ENCODE measurements at places on chromosomes 3 and 15. TPM values are rescaled to one million over a fixed set of nuclear protein-coding genes. Genes with fewer than 3 reads are reported as not detected.
A peak's percentile ranks its signal among the peaks of the same experiment; 100 is the strongest.

The CPLX3 gene
- not detected for polyA plus RNA-seq

The CFAP91 gene
- not detected for polyA plus RNA-seq

DNA sequence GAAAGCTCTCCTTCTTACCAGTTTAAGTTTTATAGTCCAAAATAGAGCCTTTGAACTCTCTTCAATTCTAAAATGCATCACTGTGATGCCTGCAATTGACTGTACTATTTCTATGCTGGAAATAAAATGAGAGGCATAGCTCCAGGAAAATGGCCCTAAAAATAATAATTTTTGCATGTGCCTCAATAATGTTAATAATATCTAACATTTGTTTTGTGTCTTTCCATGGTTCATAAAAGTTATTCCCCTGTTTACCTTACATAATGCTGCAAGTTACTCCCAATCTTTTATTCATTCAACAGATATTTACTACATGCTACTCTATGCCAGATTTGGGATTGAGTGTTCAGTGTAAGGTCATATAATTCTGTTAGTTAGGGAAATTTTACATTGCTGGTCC, 574.0 kb downstream of the RBMS3 start:
- no peak for DNase-seq
- no peaks in the 10 kb centered on the region for H3K27me3 ChIP-seq
- no peak overlapping the region for H3K4me3 ChIP-seq
- H3K27ac ChIP-seq, result no peak overlapping the region
- no peaks in the 10 kb centered on the region for H3K4me1 ChIP-seq

DNA sequence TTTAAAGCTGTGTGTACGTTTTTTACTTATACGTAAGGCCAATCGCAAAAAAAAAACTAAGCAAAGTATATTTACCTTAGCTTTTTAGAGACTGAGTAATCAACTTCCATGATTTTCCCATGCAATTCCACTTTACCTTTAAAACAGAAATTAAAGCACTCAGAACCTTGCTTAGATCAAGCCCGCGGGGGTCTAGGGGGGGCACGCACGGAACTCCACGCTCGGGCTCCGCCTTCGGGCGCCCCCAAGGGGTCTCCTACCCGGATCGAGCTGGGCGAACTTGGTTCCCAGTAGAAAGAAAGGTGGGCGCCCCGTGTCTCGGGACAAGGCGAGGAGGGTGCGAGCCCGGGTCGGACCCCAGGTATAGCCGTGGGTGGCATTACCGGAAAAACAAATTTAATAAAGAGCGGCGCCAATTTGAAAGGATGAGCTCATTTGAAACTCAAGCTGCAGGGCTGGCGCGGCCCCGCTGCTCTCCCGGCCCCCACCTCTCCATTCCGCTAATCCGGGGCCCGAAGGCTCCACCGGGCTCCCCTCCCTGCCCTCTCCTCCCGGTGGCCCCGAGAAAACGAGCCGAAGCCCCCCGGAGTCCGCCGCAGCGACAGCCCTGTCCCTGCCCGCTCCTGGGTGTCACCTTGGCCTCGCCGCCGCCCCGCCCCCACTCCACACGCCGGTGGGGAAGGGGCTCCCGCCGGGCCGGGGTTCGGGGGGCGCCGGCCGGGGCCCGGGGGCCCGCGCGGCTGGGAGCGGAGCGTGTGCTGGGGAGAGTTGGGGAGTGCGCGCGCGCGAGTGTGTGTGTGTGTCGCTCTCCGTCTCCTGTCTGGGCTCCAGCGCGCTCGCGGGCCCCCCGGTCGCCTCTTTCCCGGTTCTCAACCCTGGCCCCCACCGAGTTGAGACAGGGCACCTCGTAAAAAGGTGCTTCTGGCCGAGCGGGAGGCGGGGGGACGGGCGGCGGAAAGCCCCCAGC, 1.5 kb downstream of the IGF2BP2 start:
- DNase-seq, result peak; percentile 41
- peaks cover 5% of the 10 kb centered on the region for H3K4me1 ChIP-seq
- H3K27ac ChIP-seq, result peak overlapping the region; percentile 100
- 0 out of 2 replicates have a peak, but pooled peaks cover 2% of the 10 kb centered on the region for H3K36me3 ChIP-seq
- no peaks in the 10 kb centered on the region for H3K27me3 ChIP-seq
- peak overlapping the region; percentile 88 for H3K4me3 ChIP-seq

DNA sequence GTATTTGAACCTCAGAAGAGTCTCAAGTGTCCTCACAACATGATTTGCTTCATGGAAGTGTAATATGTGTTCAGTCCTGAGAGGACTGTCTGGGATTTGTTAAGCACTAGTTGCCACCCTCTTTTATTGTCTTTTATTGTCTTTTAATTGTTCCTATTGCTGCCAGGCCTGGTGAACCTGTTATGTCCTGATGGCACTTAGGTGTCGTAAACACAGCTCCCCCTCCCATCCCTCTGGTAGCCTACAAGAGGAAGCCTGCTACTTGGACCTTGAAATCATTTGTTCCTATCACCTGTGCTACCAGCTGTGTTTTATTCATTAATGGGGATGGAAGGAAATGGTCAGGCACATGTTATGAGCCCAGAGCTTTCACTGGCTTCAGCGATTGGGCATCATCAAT, 19.3 kb downstream of the CCNB2 start:
- H3K36me3 ChIP-seq, result peaks cover 8% of the 10 kb centered on the region
- no peak for DNase-seq
- no peaks in the 10 kb centered on the region for H3K4me1 ChIP-seq
- no peak overlapping the region for H3K27ac ChIP-seq

- no peak overlapping the region for H3K4me3 ChIP-seq
- H3K27me3 ChIP-seq, result no peaks in the 10 kb centered on the region
- H3K4me1 ChIP-seq, result peaks cover 12% of the 10 kb centered on the region
- DNase-seq, result no peak
These were observed 7.3 kb downstream of the VILL start for GRCh38 chr3:37997791-37998370.

- peak; percentile 74 for DNase-seq
- H3K4me1 ChIP-seq, result peaks cover 17% of the 10 kb centered on the region
- no peak overlapping the region for H3K27ac ChIP-seq
- no peak overlapping the region for H3K4me3 ChIP-seq
These were observed 238.2 kb upstream of the C2CD4B start for GRCh38 chr15:62403164-62403809.

The DNAJB8 gene
- not detected for polyA plus RNA-seq

- no peak overlapping the region for H3K4me3 ChIP-seq
- DNase-seq, result no peak
- no peaks in the 10 kb centered on the region for H3K4me1 ChIP-seq
- no peaks in the 10 kb centered on the region for H3K36me3 ChIP-seq
- H3K27me3 ChIP-seq, result no peaks in the 10 kb centered on the region
These were observed 35.1 kb downstream of the MDFIC2 start for GRCh38 chr3:70277304-70277703.

GRCh38 chr3:49276475-49277382, at the start of gene C3orf62:
C3orf62 (minus strand) TSS chr3:49277232; CDS start chr3:49276872, 360 bp downstream.
- peaks cover 22% of the 10 kb centered on the region for H3K36me3 ChIP-seq
- peak; percentile 73 for DNase-seq
- peak within 1 kb of the TSS; percentile 90 for H3K27ac ChIP-seq
- no peaks in the 10 kb centered on the region for H3K27me3 ChIP-seq
- peaks cover 11% of the 10 kb centered on the region for H3K4me1 ChIP-seq

DNA sequence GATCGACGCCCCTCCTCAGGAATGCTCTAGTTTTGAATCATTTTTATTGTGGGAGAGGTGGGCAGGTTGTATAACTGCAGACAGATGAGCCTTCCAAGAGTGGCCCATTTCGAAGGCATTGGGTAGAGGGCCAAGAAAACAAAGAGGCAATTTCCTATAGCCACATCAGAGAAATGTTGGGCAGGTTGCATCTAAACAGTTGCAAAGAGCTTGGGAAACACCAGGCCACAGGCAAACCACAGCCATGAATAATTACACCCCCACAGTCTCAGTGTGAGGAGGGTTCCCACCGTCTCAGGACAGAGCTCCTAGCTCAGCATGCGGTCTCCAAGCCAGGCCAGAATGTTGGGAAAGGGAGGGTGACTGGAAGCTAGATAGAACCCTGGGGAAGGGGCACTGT, 257.3 kb downstream of the ABHD5 start:
- no peaks in the 10 kb centered on the region for H3K4me1 ChIP-seq
- no peaks in the 10 kb centered on the region for H3K36me3 ChIP-seq
- DNase-seq, result no peak

- no peak overlapping the region for H3K27ac ChIP-seq
- H3K4me3 ChIP-seq, result no peak overlapping the region
- peaks cover 17% of the 10 kb centered on the region for H3K4me1 ChIP-seq
- DNase-seq, result no peak
- H3K36me3 ChIP-seq, result no peaks in the 10 kb centered on the region
- no peaks in the 10 kb centered on the region for H3K27me3 ChIP-seq
These were observed 407.7 kb downstream of the FOXP1 start for GRCh38 chr3:71175691-71176365.

DNA sequence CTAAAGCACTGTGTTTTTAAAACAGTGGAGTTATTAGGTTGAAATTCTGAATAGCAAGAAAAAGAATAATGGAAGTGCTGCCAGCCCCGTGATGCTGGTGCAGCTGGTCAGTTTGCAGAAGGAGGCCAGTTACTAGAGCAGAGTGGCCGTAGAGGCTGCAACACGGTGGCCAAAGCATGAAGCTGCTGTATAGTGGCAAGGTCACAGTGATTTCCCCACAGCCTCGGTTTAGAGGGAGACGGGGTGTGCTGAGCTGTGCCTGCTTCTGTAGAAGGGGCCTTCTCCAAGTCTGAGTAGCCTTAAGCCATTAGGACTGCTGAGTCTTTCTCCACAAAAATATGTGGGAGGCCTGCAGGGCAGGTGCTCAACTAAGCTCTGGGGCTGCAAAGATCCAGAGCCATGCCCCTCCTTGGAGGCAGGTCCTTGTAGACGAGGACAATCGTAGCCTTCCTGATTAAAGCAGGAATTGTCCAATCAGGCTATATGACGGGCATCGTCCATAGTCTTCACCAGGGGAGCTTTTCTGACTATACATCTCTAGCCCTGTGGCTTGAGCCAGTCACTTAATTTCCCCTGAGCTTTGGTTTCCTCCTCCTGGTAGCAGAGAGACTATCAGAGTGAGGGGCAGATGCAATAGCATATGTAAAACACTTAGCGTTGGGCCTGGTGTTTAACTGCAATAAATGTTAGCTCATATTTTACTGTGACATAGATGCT, 151.6 kb downstream of the PGPEP1L start:
- DNase-seq, result no peak
- H3K4me3 ChIP-seq, result no peak overlapping the region
- no peaks in the 10 kb centered on the region for H3K27me3 ChIP-seq
- H3K36me3 ChIP-seq, result no peaks in the 10 kb centered on the region
